ENCODE measurements at places on chromosomes 13 and 19.
A peak's percentile ranks its signal among the peaks of the same experiment; 100 is the strongest.

DNA sequence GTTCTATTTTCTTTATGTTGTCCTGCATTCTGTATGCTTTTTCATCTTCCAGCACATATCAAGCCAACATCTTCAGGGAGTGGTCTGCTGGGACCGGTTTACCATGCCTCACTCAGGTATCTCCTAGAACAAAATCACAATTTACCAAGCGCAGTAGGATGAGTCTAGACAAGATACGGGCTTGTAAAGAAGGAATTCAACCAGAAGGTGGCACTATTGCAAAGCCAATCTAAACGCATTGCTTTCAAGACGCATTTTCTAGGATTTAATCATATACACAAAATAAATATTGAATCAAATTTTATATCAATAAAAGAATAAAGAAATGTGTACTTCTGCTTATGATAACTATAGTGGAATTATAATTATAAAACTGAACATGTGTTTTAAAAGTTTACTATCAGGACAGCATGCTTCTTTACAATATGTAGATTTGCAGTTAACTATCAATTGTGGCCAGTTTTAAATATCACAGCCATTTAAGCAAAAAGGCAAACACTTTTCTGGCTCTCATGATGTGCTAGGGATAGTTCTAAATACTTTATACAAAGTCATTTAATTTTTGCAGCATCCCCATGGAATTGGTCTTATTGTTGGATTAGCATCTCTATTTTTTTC is 16.1 kb upstream of the TPP2 start:
- peak; percentile 14 for DNase-seq

DNA sequence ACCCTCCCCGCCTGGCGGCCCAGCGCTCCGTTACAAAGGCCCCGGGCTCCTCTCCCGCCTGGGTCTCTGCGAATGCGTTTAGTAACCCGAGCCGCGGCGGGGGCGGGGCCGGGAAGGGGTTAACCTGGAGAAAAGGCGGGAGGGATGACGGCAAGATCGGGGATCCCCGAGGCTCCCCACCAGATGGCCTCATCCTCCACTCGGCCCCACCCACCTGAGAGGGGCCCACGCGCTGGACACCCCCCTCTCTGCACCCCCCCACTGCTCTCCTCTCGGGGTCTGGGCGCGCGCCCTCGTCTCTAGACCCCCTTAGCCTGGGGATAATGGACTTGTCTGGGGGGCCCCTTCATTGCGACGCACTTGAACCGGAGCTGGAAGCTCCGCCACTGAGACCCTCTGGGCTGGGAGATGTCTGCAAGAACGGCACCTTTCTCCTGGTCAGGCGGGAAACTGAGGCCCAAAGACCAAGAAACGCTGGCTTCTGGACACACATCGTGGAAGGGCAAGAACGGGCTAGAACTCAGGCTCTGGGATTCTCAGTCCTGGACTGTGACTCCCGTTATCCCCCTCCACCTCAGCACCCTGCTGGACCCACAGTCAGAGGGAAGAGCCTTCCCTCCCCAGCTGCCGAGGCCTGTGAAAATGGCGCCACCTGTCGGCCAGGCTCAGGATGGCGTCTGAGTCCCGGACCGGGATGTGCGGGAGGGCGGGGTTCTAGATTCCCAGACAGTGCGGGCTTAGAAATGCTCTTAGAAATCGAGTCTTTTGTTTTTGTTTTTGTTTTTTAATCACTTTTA is 2.9 kb upstream of the LTBP4 start:
- peak; percentile 76 for DNase-seq

GRCh38 chr19:30671622-30672051 is 299.5 kb downstream of the ZNF536 start:
- no peak for DNase-seq

- DNase-seq: no peak
These were observed 123.0 kb downstream of the COL4A1 start for GRCh38 chr13:110183910-110184309.

- DNase-seq: no peak
These were observed 880 bp upstream of the C19orf12 start for GRCh38 chr19:29715701-29716581.

Data from activated gamma-delta T cell treated with anti-CD3 and anti-CD28 coated beads, Interleukin-2, amount 50 U/mL, for 16 hours (primary cell).